Stimulated activated CD4-positive, alpha-beta T cell treated with anti-CD3 and anti-CD28 coated beads, Interleukin-4, amount 100 ng/mL, for 24 hours (primary cell): ENCODE measurements at places on chromosomes 4 and X.

- no peak for DNase-seq
Measured at GRCh38 chrX:13911586-13911985, 94.7 kb upstream of the GPM6B start.

DNA sequence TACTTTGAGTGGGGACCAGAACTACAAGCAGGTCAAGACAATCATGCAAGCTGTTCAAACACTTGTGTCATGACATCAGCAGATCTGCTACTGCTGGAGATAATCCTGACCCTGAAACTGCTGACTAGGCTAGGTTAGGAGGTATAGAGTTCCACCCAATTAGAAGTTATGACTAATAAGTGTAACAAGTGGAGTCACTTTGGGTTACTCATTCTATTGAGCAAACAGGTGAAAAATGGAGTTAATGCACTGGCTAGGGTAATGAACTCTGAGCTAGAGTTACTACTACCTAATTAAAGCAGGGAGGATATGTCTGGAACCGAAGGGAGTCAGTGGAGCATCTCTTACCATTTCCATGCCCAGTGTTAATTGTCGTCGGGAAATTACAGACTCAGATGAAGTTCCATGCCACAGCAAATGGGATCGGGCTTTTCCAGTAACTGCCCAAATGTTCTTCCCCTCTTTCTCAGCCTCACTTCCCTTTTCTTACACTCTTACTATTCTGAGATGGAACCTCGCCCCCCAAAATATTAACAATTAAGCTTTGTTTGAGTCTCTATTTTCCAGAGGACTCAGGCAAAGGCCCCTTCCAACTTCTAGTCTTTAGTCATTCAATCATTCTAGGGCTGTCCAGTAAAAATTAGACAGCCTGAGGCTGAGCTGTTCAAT lies 19.8 kb upstream of the MANBA start:
- no peak for DNase-seq

DNA sequence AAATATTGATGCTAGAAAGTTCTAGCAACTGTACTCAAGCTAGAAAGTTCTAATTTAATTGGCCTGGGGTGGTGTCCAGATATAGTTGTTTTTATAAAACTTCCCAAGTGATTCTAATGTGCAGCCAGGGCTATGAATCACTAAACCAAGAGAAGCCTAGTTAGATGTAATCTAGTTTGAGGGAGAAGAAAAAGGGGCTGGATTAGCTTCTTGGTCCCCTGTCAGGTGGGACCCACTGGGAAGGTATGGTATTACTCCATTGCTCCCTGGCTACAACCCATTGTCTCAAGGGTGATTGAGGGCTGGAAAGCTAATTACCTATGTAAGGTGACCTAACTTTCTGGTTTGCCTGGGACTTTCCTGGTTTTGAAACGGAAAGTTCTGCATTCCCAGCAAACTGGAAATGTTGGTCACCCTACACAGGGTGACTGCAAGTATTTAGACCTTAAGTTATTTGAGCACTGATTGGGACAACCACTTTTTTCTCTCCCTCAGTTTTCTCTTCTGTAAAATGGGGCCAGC lies 23.9 kb upstream of the MSN start:
- DNase-seq: no peak

DNA sequence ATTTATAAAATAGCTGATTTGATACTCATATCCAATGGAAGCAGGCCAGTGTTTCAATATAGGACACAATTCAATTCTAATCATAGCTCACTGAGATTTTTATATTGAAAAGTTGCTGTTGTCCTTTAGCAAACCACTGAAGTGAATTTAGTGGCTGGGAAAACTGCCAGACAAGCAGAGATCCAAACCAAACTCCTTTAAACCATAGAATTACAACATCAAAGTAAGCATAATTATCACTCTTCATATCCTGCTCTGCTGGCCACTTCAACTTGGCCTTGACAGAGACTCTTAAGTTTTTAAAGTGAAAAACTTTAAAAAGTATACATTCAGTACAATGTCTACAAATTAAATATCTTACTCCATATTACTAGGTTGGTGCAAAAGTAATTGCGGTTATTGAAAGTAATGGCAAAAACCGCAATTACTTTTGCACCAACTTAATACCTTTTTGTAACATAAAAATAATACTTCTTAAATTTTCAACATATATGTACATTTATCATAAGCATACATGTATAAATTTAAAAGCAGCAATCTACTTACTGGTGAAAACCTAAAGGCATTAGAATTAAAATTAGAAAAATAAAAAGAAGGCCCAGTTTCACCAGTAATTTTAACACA lies 433.0 kb downstream of the PCDH10 start:
- DNase-seq: no peak

- DNase-seq: no peak
Measured at GRCh38 chr4:75172551-75172950, 239.6 kb downstream of the PARM1 start.
